ENCODE measurements at places on chromosomes 1 and 21.
A peak's percentile ranks its signal among the peaks of the same experiment; 100 is the strongest.

GRCh38 chr1:2055911-2056575 is 5.8 kb downstream of the PRKCZ start:
- no peak for DNase-seq

GRCh38 chr1:51313268-51313852 is 17.0 kb downstream of the TTC39A start:
- no peak for DNase-seq

- DNase-seq, result no peak
Observed at GRCh38 chr1:903721-904271, 19.9 kb upstream of the SAMD11 start.

GRCh38 chr1:222329493-222330045 is 218.3 kb downstream of the HHIPL2 start:
- no peak for DNase-seq

DNA sequence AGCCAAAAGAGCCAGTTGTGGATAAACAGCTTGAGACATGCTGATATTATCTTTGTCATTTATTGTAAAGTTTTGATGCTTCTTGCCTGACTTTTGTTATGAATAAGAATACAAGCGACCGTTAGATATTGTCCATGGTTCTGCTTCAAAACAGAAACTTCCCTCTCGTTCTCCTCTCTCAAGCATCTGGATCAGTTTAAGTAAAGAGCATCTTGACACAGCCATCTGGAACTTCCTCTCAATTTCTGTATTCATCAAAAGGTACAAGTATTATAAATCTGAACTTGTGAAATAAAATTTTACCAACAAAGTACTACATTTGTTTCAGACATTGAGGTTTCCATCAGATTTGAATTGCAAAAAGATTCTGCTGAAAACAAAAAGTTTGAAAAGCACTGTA is 36.4 kb upstream of the CLDN14 start:
- no peak for DNase-seq

GRCh38 chr1:39816415-39817090 is 27.9 kb upstream of the BMP8B start:
- peak; percentile 32 for DNase-seq

- no peak for DNase-seq
Observed at GRCh38 chr1:22045604-22046228, 6.8 kb upstream of the CDC42 start.

DNA sequence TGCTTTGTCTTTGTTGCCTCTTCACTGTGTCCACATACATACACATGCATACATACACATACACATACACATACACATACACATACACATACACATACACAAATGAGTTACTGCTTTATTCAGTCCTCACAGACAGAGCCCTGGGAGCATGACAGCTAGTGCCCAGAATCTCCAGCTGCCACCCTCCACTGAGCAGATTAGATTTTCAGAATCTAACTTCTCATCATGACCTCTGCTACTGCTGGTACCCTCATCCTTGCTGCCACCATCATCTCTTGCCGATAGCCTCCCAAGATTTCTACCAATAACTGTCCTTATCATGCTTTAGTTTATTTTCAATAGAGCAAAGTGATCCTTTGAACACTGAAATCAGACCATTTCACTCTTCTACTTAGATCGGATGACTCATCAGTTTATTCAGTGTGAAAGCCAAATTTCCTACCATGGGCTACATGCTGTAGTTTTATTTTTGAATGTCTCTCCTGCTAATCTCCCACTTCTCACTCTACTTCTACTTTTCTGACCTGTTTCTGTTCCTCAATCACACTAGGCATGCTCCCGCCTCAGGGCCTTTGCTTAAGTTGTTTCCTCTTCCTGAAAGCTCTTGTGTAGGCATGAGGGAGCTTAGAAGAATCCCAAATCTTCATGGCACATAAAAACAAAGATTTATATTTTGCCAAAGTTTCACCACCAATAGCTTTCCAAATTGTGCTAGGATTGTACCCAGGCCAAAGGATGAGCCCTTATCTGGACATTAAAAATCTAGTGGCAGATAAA is 43.0 kb downstream of the ATP6V1G3 start:
- DNase-seq, result no peak

DNA sequence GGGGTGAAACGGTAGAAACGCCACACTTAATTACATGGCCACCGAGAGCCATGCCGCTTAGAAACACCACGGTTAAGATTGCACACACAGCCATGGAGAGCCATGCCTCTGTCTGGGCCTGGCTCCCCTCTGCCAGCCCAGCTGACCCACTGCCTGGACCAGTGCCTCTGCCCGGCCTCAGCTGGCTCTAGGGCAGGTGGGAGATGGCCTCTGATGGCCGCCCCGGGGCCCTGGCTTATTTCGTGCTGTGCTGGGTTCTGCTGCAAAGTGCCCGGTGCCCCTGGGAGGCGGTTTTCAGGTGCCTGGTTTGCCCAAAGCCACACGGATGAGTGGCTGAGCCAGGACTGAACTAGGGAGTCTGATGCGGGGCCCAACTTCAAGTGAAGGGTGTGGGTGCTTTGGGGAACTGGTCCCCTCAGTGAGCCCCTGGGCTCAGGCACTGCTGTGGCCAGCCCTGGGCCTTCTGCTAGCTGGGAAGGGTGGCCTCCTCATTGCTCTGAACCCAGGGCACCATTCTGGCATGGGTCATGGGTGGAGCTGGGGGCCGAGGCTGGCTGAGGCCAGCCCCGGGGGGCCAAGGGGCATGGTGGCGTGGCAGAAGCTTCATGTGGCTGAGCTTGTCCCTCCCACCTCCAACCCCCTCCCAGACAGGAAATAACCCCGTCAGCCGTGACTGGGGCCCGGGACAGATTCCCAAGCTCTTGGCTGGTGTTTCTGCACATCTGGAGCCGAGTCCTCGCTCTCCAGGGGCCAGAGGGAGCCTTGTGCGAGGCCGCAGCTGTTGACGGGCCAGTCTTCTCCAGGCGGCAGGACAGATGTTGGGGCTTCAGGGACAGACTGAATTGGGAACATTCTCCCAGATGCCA is 1.9 kb upstream of the GPR153 start:
- no peak for DNase-seq

DNA sequence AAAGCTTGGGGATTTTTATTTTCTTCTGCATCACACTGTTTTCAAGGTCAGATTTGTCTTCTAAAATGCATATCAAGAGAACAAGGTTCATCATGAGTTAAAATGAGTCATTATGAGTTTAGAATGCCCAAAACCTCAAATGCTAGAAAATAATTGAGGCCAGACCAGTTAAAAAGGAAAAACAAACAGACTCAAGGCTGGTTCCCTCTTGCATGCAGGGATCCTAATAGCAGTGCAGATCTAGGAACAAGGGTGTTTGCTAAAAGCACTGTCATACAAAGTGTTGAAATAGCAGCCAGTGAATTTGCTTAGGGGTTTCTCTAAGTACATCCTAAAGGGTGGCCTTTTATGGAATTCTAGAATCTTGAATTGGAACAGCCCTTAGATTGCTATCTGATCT is 15.3 kb downstream of the BEND5 start:
- DNase-seq, result no peak

GRCh38 chr1:221743416-221744208 is 1.7 kb upstream of the DUSP10 start:
- no peak for DNase-seq

DNA sequence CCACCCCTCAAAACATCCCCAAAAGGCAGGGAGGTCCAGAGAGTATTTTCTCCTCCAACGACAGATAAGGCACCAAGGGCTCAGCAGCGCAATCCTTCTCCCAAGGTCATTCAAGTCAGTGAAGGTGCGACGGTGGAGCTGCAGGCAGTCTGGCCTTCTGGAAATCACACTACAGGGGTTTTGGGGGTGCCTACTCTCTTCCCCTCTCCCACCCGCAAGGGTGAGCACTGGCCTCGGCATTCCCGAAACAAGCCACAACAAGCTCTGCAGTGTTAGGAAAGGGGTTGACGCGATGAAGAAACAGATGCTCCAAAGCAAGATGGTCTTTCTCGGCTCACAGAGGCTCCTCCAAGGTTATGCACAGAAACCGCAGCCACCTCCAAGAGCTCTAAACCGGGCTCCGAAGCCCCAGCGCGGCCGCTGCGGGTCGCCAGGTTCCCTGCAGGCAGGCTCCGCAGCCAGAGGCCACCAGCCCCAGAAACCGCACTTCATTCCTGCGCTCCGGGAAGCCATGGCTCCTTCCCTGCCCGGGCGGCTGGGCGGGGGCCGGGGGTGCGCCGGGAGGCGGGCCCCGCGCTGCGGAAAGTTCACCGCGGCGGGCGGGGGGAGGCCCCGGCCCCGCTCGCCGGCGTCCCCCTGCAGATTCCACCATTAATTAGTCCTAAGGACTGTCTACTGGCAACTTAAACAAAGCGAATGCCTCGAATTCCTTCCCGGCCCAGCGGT is 1.1 kb downstream of the LUZP1 start:
- no peak for DNase-seq

DNA sequence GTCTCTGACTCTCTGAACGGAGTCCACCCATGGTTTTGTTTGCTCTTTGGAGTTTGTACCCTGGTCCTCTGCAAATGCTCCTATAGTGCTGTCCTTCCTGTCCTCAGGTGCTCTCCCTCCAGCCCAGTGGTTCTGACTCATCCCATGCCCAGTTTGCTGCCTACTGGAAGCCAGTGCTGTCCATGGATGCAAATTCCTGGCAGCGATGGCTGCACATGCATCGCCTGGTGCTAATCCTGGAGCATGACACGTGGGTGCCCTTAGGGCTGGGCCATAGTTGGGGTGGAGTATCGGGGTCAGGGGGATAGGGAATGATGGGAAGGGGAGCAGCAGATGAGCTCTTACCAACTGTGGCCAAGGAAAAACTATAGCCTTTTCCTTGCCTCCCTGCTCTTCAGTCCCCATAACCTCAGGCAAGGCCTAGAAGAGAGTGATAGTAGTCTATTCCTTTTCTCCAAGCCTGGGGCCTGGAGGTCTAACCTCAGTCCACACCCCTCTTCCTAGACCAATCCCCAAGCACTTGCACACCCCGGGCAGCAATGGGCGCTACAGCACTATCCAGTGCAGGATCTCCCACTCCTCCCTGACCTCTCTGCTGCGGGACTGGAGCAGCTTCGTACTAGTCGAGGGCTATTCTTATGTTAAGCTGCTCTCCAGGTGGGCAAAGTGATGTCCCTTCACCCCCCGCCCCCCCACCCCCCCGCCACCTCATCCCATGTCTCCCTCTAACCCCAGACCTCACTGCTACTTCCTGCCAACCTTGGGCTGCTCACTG is 31.6 kb downstream of the HYI start:
- DNase-seq, result no peak

- DNase-seq, result no peak
Observed at GRCh38 chr1:50261951-50262350, 153.2 kb downstream of the ELAVL4 start.

- DNase-seq, result no peak
Observed at GRCh38 chr1:56655991-56656613, 11.0 kb downstream of the PRKAA2 start.

- DNase-seq, result no peak
Observed at GRCh38 chr1:152770411-152770810, 4.5 kb upstream of the LCE1F start.

DNA sequence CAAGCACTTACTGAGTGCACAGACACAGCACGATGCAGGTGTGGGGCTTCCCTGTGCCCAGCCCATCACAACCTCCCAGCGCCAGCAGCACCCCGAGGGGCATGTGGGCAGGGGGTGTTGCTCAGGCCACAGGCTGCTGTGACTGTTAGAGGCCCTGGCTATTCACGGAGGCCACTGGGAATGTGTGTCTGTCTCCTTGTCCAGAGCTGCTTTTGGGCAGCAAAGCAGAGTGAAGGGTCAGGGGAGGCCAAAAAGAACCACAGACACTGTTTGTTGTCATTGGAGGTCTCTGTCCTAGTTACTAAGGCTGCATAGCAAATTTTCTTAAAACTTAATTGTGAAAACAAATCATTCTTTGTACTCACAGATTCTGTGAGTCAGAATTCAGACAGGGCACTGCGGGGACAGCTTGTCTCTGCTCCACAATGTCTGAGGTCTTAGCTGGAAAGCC is 49.6 kb downstream of the TNFRSF8 start:
- DNase-seq, result no peak

- no peak for DNase-seq
Observed at GRCh38 chr1:61299463-61299862, 217.1 kb downstream of the NFIA start.

DNA sequence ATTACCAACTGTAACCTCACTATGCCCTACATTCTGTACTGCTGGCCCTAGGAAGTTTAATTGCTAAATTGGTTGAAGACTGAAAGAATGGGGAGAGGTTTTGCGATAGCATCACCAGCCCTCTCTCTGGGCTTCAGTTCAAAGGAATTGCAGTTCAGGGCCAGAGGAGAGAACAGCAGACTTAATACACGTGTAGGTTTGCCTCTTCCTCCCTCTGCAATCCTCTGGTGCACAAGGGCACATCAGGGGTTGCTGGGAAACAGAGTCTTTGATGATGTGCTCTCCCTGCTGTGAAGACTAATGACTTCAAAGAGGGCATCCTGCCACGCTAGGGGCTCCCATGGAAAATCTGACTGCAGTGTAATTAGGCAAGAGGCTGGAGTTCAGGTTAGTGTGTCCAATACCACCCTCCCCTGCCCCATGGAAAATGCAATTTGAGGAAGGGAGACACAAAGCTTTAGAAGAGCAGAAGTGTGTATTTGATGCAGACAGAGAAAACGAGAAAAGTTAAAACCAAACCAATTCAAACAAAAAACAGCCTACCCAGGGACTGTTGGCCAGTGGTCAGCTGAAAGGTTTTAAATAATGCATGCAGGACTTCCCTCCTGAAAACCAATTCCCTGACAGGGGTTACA is 167.9 kb downstream of the ASTN1 start:
- DNase-seq, result no peak

DNA sequence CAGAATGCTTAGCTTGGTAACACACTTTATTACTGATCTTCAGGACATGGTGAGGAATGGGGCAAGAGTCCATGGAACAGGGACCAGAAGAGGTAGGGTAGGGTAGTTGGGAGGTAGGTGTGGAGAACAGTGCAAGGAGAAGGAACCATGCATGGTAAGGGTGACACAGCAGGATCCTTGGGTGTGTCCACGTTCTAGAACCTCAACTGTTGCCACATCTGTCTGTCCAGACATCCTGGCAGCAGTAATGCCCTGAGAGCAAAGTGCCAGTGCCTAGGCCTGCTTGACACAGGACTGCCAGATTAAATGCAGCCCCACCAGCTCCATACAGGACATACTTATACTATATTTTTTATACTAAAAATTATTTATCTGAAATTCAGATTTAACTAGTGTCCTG is 13.9 kb downstream of the DMAP1 start:
- DNase-seq, result no peak
